ENCODE measurements at places on chromosomes 6 and 20.

GRCh38 chr6:124676033-124676432 is 286.2 kb upstream of the RNF217 start:
- DNase-seq = no peak

DNA sequence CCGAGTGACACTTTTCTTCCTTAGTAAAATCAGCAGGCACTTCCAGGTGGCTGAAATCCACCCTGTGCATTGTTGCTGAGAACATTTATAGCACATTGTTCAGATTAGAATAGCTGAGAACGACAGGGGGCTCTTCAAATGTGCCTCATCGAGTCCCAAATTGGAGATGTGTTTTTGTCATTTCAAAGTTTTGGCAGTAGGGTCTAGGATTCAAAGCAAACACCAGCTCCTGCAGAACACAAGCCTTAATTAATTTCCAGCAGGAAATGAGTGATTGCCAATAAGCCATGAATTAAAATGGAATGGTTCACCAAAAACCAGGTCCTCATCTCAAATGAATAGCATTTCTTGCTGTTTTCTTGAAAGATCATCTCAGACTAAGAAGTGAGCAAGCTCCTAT is 171.6 kb downstream of the PLCB1 start:
- no peak for DNase-seq

DNA sequence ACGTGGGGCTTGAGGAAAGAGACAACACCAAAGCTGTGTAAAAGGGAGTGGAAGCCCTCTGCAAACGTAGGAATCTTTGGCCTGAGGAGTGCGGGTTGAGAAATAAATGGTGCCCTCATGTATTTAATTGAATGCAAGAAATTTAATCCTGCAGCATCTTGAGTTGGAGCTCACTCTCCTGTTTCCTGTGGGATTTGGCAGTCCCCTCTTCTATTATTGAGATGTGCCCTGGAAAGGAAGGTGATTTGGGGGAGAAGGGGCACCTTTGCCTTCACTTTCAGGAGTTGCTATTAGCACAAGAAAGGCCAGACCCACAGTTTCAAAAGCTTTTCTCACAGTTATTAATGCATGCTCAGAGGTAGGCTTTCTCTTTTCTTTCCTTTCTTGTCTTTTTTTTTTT is 201.4 kb upstream of the HDDC2 start:
- DNase-seq = no peak

- no peak for DNase-seq
Observed at GRCh38 chr6:139821676-139822223, 447.3 kb upstream of the CITED2 start.

DNA sequence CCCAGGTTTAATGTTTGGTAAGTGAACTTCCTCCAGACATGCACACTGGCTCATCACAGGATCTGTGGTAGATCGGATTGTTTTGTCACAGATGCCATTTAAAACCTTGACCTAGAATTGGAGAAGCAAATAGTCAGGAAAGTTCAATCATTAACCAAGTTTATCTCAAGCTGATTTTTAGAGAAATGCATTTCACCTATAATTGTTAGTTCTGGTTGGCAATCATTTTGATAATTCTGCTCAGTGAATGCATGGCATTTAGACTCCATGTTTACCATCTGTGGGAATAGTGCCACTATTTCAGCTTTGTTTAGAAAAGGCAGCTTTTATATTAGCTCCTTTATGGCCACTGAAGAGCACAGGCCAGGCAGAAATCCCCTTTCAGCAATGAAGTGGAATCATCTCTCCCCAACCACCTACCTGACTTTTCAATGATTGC is 73.9 kb upstream of the IPCEF1 start:
- DNase-seq = no peak

DNA sequence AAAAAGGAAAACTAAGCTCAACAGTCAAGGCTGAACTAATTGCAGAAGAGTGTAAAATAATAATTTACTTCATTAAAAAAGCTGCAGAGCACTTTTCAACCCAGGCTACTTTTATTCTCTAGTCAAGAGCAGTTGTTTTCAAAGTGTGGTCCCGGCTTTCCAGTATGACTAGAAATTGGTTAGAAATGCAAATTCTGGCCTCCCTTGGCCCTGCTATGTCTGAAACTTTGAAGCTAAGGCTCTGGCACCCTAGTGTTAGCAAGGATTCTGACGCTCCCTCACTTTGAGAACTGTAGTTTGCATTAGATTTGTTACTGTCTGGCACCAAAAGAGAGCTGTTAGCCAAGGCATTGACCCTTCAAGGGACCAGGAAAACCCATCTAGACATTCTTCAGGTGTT is 9.5 kb upstream of the NXT1 start:
- DNase-seq = no peak

DNA sequence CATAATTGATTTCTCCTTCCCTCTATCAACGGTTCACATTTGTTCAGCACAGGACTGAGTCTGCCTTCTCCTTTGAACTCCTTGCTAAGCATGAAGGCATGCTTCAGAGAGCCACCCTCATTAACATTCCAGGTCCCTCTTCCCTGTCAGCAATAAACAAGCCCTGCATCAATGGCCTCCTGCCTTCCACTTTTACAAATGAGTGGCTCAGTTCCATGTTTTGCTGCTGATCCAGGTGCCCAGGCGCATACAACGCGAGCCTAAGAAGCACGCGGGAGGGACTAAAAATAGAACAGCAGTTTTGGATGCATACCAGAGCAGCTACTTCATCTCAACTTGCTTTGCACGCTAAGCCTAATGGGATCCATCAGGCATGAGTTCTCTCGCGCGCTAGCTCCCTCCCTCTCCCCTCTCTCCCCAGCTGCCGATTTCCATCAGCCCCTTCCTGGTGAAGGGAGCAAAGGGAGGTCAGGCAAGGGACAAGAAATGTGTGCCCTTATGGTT is 53.4 kb downstream of the TRAF3IP2 start:
- peak; percentile 96 for DNase-seq

- DNase-seq = no peak
Observed at GRCh38 chr6:81788748-81789147, 36.3 kb upstream of the TENT5A start.

- DNase-seq = no peak
Observed at GRCh38 chr6:52662031-52662430, 8.9 kb upstream of the TMEM14A start.

GRCh38 chr6:69818223-69818930 is 21.6 kb upstream of the LMBRD1 start:
- DNase-seq = no peak

- DNase-seq = no peak
Observed at GRCh38 chr20:20364593-20365479, 3.1 kb upstream of the INSM1 start.

DNA sequence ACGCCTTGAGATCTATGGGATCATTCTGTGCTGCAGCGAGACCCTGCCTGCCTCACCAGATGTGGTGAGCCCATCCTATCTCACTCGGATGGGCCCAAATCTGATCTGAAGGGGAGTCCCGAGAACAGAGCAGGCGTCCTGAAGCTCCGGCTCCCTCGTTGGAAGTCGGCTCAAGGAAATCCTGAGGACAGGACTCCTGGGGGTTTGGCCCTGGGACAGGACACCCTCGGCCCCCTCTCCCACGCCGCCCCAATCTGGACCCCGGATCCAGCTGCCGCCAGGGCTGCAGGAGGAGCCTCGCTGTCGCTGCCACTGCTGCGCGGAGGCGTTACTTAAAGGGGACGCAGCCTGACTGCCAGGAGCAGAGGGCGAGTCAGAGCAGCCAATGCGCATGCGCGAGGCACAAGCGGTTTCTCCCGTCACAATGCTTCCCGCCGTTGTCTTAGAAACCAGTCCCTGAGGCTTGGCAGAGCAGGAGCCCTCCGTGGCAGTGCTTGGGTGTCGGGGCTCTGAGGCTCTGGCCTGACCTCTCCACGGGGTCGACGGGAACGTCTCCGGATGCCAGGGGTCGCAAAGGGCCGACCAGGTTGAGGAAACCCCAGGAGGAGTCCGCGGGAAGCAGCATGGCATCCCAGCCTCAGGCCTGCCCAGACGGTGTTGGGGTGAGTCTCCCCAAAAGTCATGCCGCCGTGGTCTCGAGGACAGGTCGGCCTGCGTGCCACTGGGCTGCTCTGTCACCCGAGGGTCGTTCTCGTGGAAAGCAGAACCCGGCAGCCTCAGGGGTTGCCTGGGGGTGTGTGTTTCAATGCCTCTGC is 1567.8 kb upstream of the DEFB115 start:
- no peak for DNase-seq

DNA sequence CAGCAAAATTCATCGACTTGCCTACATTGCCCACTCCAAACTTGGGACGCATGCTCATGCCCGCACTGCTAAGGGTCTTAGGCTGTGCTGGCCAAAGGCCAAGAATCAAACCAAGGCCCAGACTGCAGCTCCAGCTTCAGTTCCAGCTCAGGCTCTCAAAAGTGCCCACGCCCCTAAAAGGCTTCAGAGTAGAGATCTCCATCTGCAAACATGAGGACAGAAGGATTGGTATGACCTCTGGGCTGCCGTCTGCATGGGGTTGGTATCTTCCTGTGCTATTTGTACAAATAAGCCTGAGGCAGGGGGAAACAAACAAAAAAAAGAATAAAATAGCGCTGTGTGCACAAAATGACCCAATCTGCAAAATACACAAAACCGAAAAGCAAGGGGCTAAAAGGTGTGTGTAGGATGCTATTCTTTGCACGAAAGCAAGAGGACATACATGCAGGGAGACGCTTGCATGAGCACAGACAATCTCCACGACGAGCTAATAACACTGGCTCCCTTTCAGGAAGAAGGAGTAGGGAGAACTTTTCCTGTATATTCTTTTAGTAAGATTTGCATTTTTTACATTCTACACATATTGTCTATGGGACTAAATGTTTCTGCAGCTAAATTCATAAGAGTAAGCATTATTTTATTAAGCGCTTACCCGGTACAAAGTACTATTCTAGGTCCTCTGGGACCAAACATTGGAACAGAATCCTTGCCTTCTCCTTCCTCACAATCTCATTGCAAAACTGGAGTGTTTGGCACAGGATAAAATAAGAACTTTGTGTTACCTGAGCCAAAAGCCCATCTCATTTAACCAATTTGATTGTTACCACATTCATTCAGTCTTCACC is 33.1 kb downstream of the ATP9A start:
- DNase-seq = no peak
